ENCODE measurements at places on chromosomes 12 and 14.

DNA sequence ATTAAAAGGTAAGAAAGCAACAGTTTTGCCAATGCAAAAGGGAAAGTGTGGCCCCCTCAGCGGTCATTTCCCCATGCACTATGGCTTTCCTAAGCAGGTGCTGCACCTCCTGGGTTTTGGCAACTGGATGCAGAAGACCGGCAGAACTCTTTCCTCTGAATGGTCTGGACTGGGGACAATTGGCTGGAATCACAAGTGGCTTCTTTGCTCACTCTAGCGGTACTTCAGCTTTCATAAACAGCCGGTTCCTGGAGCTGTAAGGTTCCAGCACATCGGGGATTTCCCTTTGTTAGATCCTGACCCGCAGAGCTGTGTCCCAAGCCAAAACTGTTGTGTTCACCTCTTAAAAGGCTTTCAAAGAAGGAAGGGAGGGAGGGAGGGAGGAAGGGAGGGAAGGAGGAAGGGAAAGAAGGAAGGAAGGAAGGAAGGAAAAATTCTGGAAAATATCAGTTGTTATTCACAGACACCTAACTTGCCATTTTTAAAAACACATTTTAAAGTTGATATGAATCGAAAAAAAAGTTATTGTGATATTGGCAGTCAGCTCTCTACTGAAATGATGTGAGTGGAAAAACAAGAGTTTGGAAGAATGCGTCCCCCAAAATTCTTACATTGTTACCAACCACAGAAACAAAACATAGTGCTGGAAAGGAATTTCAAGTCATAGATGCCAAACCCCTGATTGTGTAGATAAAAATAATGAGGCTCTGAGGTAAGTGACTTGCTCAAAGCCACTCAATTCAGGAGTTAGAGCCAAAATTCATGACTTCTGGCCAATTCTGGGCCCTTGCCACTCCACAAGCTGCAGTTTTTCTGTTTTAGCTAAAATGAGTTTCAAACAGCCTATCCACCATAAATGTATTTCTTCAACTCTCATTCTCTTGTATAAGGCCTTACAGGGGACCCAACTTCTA is 220.6 kb upstream of the HMGA2 start:
- DNase-seq, result no peak

GRCh38 chr14:20347747-20348146 is 4.3 kb downstream of the PARP2 start:
- no peak for DNase-seq

GRCh38 chr12:113655479-113655878 is 183.8 kb upstream of the LHX5 start:
- no peak for DNase-seq

DNA sequence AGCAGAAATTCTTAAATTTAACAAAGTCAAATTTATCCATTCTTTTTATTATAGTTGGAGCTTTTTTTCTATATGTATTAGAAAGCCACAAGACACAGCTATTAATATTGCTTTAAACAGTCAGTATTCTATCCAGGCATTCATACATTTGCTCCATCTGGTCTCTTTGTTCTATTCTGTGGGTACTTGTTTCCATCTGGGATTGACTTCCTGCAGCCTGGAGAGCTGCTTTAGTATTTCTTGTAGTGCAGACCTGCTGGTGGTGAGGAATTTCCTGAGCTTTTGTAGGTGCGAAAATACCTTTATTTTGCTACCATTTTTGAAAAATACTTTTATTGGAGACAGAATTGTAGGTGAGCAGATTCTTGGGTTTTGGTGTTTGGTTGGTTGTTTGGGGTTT is 29.0 kb downstream of the CCDC60 start:
- no peak for DNase-seq

GRCh38 chr12:86660488-86661147 is 404.4 kb upstream of the MGAT4C start:
- DNase-seq, result no peak

GRCh38 chr12:23618718-23619117 is 330.8 kb downstream of the SOX5 start:
- no peak for DNase-seq

GRCh38 chr12:131872154-131873051 is 22.0 kb upstream of the ULK1 start:
- DNase-seq, result no peak

DNA sequence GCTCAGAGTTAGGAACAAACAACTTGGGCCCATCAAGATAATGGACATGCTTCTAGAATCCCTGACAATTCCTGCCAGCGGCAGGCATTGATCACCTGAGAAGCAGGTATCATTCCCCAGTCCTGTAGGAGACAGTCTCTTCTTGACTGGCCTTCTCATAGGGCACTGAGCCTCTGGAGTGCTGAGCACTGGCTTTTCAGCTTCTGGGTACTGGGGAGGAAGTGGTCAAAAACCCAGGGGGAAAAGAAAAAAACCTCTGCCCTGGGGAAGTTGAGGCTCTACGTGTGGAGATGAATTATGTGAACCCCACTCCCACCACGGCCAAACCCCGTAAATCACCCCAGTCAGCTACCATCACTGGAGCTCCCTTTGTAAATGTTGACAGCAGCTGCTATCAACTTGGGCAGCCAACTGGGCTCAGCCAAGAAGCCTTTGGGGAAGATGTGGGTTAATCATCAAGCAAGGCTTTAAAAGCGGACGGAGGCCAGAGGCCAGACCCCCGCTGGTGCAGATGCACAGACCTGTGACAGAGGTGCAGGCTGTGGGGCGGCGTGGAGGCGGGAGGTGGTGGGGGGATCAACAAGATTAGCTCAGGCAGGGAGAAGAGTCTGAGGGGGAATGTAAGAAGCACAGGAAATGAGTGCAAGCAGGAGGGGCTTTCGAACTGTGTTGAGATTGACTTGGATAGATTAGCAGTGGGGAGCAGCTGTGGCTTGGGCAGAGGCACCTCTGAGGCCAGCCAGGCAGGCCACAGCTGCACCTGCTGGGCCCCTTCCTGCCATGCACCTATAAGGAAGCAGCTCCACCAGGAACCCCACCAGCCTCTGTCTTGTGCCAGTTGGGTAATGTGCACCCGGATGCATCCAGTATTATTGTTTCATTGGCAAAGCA is 105.4 kb upstream of the HIF1A start:
- no peak for DNase-seq
